T-helper 22 cell (primary cell): ENCODE measurements at places on chromosomes 1 and 21.

- no peak for DNase-seq
Measured at GRCh38 chr1:11207898-11208611, 18.9 kb downstream of the ANGPTL7 start.

DNA sequence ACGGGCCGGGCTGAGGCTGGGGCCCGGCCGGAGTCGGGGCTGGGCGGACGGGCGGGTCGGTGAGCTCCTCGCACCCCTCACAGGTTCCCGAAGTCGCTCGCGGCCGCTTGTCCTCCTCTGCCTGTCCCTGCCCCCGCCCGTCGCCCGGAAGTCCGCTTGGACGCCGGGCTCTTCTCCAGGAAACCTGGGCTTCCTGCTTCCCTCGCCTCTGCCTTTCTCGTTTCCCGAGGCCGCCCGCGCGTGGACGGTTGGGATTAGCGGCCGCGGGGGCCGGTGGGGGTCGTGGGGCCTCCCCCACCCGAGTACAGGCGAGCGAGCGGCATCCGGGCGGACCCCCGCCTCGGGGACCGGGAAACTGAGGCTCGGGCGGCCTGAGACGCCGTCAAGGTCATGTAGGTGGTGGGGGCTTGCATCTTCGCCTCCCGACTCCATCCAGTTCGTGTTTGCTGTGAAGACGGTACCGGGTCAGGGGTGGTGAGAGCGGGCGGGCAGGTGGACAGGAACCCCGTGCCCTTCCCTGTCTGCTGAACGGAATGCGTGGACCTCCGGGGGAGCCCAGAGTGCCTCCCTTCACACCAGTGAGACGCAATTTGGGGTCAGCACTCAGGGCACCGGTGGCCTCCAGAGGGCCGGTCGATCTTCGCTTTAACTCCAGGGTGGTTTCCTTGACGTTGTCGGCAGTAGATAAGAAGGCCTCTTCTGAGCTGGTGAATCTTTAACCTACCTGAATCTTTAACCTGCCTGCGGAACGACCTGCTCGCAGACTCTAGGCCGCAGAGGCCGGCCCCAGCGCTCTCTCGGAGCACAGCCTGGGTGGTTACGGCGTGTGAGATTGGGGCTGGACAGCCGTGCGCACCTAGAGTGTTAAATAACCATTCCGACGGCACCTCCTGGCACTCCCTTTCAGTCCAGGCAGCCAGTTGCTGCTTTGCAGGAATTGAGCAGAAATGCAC is 686 bp downstream of the ARF1 start:
- DNase-seq = no peak

- DNase-seq = no peak
Measured at GRCh38 chr1:44254392-44254910, 41.2 kb downstream of the DMAP1 start.

- DNase-seq = no peak
Measured at GRCh38 chr1:27116232-27116631, 38.7 kb downstream of the SLC9A1 start.

GRCh38 chr1:243407284-243408018 is 151.6 kb downstream of the SDCCAG8 start:
- DNase-seq = no peak

DNA sequence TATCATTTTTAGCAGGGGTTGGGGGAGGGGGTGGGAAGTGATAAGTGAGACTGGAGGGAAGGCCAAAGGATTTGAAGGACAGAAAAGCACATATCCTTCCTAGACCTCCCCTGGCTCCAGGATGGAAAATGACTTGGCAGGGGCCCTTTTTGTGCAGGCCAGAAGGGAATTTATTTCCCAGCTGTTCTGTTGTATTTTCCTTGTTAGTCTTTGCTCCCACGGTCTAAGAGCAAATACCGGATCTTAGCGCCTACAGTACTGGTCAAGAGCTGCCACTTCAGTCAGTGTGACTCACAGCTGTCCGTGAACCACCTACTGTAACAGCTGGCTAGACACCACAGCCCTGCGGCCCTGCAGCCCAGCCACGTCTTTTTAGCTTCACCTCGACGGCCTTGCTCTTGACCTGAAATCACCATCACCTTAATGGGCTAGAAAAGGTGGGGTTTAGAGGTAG is 51.0 kb upstream of the ERRFI1 start:
- no peak for DNase-seq

DNA sequence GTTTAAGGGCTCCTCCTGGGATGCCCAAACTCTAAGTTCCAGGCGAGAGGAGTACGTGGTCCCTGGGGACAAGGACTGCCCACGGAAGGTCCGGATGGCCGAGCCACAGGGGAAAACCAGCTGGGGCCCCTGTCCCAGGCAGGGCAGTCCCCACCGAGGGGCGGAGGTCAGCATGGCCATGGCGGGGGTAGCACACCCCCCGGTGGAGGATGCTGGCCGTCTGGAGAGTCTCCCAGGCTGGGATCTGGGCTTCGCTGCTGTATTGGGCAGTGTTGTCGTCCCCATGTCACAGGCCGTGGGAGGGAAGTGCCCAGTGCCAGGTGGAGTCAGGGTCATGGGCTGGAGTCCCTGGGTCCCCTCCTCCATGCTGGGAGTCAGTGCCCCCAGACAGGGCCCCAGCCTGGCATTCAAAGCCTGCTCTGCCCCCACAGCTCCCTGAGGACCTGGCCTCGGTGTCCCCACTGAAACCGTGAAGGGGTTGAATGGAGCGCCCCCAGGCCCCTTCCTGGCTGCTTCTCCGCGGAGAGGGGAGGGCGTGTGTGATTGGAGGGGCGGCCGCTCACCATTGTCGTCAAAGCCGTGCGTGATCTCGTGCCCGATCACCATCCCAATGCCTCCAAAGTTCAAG is 6.8 kb downstream of the PRXL2B start:
- no peak for DNase-seq

DNA sequence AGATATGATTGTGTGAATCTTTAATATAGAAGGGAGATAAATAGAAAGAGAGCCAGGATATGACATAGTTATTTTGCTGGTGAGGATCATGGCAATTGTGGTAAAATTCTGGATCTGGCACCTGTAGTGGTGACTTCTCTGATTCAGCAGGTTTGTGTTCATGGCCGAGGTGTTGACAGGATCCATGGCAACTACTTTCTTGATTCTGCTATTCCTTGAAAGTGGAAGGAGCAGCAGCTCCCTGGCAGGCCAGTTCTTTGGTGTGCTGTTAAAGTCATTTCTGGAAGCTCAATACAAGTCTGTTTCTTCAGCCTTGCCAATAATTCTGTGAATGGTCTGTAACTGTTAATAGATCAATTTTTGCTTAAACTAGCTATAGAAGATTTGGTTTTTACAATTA is 33.4 kb downstream of the RGS4 start:
- no peak for DNase-seq

DNA sequence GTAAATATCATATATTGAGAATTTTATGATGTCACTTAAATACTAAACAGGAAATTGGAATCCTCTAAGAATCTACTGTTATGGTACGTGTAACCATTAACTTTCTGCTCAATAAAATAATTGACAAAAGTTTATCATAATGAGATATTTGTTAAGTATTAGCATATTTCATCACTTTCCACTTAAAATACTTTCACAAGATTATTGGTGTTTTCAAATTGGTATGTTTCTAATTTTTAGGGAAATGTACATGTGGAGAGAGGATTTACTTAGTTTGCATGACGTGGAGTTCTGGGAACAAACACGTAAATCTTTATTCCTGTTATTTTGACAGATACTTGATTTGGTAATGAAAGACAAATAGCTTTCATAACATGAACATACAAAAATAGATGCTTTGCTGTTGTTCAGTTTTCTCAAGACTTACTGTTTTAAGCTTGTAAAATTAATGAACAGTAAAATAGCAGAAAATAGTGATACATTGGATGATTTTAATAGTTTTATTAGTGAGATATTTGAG is 1.6 kb downstream of the SRSF11 start:
- no peak for DNase-seq

DNA sequence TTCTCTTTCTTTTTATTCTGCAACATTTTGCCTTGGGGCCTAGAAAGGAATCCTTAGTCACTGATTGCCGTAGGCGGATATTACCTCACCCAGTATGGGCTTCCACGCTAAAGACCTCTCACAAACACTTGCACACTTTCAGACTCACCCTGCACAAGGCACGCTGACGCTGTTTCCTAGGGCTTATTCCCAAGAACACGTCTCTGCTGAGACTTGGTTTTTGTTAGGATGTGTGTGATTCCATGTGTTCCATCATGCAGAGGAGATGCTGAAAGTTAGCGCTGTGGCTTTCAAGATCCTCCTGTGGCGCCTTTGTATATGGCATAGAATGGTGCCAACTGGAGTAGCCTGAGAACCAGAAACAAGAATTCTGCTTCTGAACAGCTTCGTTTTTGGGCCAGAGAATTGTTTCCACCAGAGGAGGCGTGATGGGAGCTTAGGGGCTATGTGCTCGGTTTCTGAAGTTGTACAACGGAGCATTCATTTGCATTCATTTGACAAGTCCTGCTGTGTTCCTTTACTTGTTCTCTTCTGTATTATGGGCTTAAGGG is 297.0 kb downstream of the DISC1 start:
- no peak for DNase-seq

- no peak for DNase-seq
Measured at GRCh38 chr1:58823481-58824010, 39.7 kb upstream of the JUN start.

GRCh38 chr1:232109391-232109790 is 482.8 kb downstream of the DISC1 start:
- no peak for DNase-seq

GRCh38 chr1:81231729-81232038 is 569.0 kb upstream of the ADGRL2 start:
- no peak for DNase-seq

DNA sequence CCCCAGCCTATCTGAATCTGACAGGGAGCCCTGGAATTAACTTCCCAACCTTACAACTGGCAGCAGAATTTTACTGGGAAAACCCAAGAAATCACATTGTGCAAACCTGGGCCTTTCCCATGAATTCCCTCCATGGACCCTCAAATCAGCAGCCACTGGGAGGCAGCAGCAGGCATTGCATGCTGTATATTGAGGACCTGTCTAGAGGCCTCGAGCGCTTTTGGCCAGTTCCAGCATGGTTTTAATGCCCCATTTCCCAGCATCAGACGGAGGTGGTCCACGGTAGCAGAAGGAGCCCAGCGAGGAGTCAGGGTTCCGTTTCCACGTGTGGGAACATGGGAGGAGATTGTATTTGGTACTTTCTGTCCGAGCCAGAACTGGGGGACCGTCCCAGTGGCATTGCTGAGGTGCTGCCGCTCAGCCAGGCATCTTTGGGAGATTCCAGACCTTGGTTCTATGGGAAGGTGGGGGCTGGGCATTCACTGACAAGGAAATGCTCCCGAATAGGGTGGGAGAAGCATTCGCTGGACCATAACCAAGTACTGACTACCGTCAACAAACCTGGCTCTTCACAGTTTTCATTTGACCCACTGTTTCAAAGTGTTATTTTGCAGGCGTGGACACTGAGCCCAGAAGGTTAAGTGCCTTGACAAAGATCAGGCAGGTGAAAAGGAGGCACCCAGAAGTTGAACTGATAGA is 15.9 kb downstream of the BMP8A start:
- DNase-seq = no peak

DNA sequence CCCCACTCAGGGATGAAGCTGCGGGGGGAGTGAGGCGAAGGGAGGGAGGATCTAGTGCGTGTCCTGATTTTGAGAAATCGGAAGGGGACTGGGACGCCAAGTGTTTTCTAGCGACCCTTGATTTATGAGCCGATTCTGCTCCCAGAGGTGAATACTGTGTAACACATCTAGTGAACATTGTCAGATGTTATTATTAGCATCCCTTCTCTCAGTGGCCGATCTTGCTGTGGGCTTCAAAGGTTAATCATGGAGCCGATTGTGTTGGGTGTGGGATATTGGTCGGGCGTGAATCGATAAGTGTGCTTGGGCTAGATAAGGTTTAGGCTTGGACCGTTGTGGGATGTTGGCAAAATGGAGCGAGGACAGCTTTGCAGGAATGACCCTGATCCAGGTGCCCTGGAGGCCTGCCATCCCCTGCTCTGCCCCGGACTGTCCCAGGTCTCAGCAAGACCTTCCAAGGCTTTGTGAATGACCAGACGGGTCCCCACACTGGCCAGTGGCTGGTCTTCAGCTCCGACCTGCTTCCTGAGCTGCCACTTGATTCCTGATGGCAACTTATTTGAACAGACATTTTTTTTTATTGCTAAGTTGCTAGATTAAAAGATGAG is 2.2 kb downstream of the AJAP1 start:
- no peak for DNase-seq

DNA sequence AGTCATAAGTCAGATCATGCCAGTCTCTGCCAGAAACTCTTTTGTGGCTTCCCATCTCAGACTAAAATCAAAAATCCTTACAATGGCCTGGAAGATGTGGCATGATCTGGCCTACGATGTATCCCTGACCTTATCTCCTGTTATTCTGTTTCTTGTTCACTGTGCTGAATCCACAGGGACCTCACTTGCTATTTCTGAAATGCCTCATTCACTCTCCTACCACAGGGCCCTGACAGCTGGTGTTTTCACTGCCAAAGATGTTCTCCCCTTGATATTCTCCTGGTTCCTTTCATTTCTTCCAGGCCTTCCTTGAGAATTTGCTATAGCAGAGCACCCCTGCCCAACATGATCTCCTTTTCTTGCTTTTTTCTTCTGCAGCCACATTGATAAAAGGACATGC is 1.7 kb downstream of the DNALI1 start:
- no peak for DNase-seq

- DNase-seq = no peak
Measured at GRCh38 chr1:197890936-197891335, 11.5 kb upstream of the C1orf53 start.

- DNase-seq = no peak
Measured at GRCh38 chr1:201703621-201704438, 125.1 kb upstream of the IPO9 start.

GRCh38 chr1:52677076-52677806 is 20.9 kb downstream of the COA7 start:
- DNase-seq = no peak

- DNase-seq = no peak
Measured at GRCh38 chr1:24980836-24981630, 51.0 kb upstream of the RUNX3 start.

GRCh38 chr1:36083635-36084496 is at the start of gene TEKT2:
TSS of gene TEKT2 (plus strand) at chr1:36084094. CDS start at chr1:36084922, 828 bp downstream.
- DNase-seq = no peak

DNA sequence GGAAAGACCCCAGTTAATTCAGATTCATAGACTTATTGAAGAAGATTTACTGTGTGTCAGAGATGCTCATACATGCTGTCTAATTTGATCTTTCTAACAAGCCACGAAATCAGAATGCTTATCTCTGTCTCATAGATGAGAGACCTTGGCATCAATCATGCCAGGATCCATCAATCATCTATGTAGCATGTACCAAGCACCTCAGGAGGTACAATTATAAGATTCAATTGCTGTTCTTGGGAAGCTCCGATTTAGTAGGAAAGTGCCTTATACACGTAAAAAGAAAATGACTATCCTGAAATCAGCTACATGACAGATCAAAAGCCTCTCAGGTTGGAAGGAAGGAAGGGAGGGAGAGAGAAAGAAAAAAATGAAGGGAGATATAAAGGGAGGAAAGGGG is 18.5 kb upstream of the VTCN1 start:
- DNase-seq = no peak

GRCh38 chr1:219834314-219834917 is 93.9 kb downstream of the SLC30A10 start:
- DNase-seq = no peak

GRCh38 chr21:38714039-38714817 is 91.5 kb upstream of the ETS2 start:
- DNase-seq = no peak
